HT1080 (cell line): ENCODE measurements at places on chromosomes 11 and 22.

- no peak for DNase-seq
These were observed 57.1 kb upstream of the CREB3L1 start for GRCh38 chr11:46220313-46220712.

DNA sequence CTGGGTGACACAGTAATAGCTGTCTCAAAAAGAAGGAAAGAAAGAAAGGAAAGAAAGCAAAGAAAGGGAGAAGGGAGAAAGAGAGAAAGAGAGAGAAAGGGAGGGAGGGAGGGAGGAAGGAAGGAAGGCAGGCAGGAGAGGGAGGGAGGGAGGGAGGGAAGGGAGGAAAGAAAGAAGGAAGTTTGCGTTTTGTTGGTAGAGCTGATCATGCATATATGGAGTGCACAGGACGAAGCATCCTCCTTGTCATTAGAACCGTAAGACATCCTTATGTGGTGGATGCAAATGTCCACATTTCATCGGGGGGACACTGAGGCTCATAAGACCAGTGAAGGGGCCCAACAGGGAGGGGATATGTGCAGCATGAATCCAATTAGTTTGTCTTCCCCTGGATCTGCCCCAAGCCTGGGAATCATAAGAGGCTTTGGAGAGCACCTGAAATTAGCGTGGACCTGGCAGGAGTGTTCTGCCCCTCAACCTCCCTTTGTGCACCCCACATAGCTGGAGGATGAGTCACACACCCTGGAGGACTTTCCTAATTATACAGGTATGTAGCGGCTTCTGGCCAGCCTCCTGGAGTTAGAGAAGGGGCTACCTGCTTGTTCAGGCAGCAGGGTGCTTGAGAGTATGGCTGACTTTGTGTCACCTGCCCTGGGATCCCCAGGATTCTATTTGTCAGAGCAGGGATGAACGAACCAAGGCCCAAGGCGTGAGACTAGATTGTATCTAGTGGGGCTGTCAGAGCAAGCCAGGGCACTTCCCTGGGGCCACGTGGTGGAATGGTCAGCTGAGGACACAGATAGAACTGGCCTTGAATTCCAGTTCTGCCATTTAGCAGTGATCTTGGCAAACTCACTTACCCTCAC is 119.7 kb upstream of the CD82 start:
- DNase-seq, result no peak

DNA sequence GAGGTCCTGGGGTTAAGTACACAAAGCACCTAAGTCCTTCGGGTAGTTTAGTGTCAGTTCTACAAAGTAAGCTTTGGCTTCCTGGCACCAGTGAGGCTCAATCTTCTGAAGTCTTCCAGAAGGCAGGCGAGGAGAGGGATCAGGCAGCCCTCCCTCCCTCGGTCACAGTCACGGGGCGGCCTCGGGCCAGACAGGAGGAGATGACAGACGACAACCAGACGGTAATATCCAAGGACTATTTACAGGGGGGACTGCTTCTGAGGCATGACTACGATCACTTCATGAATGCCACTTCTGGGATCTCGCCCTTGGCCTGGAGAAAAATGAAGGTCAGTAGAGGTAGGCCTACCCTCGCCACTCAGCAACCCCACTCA is 383 bp upstream of the TMEM223 start:
- no peak for DNase-seq

- DNase-seq, result peak; percentile 44
These were observed 134.7 kb downstream of the ME3 start for GRCh38 chr11:86537541-86538222.

GRCh38 chr22:50000587-50001387 is 11.8 kb downstream of the IL17REL start:
- DNase-seq, result no peak

GRCh38 chr11:113906038-113906437 is 1.4 kb downstream of the HTR3B start:
- no peak for DNase-seq

DNA sequence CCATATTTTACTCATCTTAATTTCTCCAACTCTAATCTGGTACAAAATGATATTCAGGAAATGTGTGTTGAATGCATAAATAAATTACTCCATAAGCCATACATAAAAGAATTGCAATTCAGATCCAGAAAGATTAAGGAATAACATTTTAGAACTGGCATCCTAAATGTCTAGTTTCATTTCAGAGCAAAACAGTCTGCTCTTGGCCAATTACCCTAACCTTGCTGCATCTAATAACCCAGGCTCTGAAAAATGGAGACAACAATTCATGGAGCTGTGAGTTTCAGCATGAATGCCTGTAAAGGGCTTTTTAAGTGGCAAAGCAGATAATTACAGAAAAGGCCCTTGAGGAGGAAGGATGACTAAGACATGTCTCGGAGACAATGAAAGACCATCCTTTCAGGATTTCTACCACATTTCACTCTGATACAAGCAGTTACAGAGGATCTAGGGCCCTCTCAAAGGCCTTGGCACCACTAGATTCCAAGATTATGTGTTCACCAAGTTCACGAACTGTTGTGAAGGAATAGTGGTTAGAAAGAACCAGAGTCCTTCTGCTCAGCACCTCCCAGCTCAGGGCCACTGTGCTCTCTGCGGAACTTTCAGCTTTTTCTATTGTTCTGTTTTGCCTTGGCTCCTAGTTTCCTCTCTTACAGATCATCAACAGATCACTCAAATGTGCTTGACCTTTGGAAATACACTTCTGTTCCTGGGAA is 157.6 kb upstream of the BLID start:
- peak; percentile 2 for DNase-seq

GRCh38 chr11:86106916-86107315 is 38.0 kb upstream of the PICALM start:
- DNase-seq, result no peak

DNA sequence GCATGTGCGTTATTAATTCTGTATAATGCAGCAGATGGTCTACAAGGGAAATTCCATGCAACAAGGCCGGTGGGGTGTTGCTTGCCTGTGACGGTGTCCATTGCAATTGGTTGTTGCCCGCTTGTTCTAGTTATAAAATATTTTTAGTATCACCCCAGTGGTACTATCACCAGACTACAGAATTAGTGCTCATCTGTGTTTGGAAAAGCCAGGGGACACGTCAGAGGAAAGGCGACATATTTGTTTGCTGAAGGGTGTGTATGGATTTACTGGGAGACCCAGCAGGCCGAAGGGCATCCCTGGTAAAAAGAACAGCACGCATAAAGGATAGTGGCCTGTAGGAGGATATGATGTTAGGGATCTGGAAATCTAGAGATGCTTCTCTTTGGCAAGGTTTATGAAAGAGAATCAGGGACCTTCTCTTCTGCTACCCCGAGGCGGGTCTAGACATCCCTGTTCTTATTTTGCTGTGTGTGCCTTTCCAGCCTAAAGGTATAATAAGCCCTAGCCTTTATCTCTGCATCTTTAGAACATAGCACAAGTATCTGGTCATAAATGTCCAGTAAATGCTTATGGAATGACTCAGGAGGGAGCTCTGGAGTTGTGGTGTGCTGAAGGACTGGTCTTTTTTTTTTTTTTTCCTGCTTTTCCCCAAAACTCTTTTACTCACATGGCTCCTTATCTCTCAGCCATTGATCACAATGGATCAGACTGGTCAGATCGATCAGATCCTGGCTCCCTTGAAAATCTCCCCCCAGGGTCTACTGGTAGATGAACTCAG is 90.9 kb downstream of the LDLRAD3 start:
- DNase-seq, result peak; percentile 86

GRCh38 chr11:119810478-119811232 is 81.7 kb upstream of the NECTIN1 start:
- DNase-seq, result peak; percentile 20

DNA sequence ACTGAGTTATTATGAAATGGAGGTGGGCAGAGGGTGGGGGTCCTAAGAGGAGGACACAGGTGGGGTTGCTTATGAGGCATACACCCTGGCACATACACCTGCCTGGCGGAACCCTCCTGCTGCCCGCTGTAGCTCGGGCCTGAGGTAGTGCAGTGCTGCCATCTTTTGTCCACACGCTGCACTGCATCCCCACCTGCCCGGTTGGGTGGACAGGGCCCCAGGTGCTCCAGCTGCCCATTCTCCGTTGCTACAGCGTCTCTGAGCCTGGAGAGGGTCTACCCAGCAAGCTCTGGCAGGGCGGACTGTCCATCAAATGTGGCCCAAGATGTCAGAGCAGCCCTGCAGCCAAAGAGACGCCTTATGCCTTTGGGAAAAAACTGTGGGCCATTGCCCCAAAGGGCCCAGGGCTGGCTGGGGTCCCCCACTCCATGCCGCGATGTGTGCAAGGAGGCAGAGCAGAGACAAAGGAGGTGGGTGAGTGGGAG is 131.2 kb downstream of the BUD13 start:
- peak; percentile 36 for DNase-seq

DNA sequence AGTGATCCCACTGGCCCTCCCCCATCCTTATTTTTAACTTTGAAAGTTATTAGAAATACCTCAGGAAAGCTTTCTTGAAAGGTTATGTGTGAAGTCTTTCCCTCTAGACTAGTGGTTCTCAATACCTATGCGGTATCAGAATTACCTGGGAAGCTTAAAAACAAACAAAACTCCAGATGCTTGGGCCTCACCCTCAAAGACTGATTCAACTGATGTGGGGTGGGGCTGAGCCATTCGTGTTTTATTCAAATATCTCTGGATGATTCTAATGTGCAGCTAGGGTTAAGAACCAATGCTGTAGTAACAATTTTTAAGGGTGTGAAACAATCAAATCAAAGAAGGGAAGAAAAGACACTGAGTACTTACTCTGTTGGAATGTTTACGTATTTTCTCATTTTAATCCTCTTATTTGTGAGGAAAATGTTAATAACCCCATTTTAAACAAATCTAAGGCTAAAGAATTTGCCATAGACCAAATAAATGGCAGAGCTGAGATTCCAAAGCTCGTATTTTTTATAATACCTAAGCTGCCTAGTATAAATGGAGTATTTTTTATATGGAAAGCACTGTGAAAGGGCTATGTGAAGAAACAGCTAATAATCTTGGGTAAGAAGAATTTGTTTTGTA is 47.6 kb downstream of the PLEKHB1 start:
- no peak for DNase-seq

GRCh38 chr22:38704654-38705234 is 1.0 kb upstream of the GTPBP1 start:
- no peak for DNase-seq

GRCh38 chr11:1341928-1342524 is 32.6 kb upstream of the TOLLIP start:
- no peak for DNase-seq

- peak; percentile 97 for DNase-seq
These were observed 3.8 kb downstream of the CSNK1E start for GRCh38 chr22:38313384-38313955.

GRCh38 chr11:111586388-111586831 is 15.8 kb upstream of the SIK2 start:
- peak; percentile 65 for DNase-seq

GRCh38 chr11:63489879-63490278 is 1.1 kb downstream of the PLAAT5 start:
- no peak for DNase-seq
